Type B pancreatic cell (in vitro differentiated cells): ENCODE measurements at places on chromosomes 1 and 21.
A peak's percentile ranks its signal among the peaks of the same experiment; 100 is the strongest.

DNA sequence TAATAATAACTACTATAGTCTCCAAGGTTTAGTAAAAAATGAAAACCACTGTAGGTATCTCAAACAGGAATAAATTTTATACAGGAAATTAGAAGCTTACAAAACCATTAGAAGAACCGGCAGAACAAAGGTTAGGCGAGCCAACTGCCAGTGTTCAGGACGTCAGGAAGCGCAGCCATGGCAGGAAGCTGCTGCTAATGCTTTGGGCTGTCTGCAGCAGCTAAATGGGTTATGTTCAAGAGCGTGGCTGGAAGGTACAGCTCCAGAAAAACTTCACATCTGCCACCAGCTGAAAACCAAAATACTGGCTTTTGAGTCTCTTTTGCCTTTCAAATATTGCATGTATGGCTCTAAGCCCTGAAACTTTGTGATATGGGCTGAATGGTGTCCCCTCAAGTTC, 35.7 kb upstream of the MYSM1 start:
- no peak for DNase-seq

DNA sequence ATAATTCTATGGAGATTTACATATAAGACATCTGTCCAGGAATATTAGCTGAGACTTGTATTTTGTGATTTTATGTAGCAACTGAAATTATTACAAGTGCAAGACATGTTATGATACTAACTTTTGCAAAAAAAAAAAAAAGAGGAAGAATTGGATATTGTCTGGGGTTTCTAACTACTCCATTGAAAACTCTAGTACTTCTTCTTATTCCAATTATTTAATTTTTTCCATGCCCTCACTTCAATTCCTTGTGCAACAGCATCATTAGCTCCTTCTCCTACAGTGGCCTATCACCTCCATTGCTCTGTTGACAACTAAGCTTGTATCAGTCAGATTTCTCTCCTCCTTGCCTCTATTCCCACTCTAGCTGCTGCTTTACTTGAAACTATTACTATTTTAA, 126.6 kb downstream of the PTPRC start:
- no peak for DNase-seq

DNA sequence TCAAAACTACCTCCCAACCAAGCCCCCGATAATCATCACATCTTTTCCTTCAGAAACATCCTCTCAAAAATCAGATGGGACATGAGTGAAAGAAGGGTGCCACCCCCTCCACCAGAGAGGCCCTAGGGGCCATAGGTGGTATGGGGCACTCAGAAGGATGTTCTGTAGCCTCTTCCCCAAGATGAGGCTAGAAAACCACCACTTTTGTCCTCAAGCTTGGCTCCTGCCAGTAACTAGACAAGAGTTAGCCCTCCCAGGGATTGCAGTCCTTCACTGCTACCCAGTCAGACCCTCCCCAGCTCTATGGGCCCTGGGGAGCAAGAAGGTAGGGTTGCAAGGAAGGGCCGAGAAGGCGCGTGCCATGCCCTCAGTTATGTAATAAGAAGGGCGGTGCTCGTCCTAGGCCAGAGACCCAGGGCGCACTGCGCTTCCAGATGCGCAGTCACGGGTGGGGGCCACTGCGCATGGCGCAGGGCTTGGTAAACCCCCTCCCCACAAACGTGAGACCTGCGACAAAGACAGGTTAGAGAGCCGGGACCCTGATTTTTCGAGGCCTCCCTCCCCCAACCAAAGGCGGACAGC, 69.7 kb downstream of the CD46 start:
- DNase-seq = no peak

DNA sequence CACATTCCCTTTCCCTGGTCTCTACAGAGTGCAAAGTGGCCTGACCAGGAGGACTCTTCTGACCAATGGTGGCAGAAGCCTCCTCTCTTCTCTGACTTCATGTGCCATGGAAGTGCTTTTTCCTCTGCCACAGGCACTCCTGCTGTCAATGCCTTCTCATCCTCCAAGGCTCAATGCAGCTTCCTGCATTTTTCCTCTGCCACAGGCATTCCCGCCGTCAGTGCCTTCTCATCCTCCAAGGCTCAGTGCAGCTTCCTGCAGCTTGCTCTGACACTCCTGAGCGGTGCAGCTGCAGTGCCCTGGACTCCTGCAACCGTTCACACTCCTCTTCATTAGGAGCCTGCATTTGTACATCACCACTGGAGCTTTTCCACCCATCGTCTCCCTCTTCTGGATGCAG, 4.7 kb upstream of the ADARB1 start:
- no peak for DNase-seq

DNA sequence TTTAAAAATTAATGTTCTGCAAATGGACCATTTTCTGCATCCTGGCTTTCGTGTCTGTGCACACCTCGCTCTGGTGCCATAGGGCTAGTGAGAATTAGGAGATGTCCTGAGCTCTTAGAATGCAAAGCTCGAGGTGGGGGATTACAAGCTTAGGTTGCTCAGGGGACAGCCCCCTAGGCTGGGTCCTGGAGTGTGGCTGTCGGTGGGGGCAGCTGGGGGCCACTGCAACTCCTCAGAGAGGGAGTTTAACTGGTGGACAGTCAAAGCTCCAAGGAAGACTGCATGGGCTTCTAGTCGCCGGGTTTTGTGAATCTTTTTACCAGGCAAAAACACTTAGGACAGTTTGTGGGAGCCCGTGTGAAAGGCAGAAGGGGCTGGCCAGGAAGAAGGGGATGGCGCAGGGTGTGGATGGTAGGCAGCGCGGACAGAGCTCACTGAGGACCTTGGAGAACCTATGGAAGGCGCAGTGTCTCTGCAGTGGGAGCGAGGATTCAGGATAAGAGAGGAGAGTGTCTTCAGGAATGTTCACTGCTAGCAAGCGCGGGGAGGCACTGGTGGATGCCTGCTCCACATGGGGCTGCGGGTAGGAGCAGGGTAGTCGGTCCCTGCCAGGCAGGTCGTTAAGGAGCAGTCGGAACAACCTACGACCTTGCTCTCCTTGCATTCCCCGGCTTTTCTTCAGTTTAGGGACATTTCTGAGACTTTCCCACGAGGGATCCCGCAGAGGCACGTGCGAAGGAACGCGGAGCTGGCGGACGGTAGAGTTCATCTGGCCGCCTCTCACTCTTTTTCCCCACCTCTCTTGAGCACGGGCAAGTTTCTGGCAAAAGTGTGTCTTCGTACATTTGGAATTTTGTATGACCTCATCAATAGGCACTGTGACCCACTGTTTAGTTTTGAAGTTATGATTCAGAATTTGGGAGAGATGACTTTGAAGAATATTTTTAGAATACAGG, 12.9 kb upstream of the KCNE1 start:
- no peak for DNase-seq

- peak; percentile 25 for DNase-seq
These were observed 67.0 kb upstream of the ZNF648 start for GRCh38 chr1:182128502-182128901.

DNA sequence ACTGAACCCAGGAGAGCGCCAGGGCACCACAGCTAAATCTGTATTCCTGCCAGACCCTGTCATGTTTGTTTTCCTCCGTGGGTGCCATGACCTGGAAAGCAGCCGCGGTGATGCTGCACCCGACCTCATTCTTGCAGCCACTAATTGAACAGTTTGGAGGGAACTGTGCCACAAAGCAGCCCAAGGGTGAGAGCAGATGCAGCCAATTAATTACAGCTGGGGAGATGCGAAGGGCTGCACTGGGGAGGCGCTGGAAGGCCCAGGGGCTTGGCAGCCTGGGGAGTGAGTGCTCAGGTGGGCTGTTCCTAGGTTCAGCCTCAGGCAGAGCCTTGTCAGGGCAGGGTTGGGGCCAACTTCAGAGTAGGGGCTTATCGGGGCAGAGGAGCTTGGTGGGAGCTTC, 158.4 kb upstream of the CD34 start:
- no peak for DNase-seq

GRCh38 chr1:9312168-9312720, 19.6 kb downstream of the SPSB1 start:
- no peak for DNase-seq

- DNase-seq = no peak
These were observed 63.5 kb downstream of the LRIG2 start for GRCh38 chr1:113136476-113136875.

DNA sequence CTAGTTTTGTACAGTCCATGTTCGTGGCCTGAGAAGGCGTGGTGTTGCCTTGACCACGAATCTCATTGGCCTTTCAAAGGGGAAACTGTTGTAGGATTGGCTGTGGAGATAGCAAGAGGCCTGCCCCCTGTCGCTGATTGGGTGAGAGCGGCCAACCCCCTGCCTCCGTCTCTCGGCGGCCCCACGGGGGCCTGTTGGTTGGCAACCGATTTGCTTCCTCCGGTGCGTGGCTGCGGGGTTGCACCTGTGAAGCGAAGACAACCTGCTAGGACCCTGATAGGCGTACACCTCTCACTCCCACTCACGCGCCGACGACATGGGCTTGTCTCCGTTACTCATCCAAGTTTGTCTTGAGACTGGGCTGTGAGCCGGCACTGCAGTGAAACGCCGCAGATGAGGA, at the start of gene UBE2U:
TSS of gene UBE2U (plus strand) at position 204 of the 400 bp plus-strand sequence. CDS start 428 bp downstream, outside the sequence.
- no peak for DNase-seq

DNA sequence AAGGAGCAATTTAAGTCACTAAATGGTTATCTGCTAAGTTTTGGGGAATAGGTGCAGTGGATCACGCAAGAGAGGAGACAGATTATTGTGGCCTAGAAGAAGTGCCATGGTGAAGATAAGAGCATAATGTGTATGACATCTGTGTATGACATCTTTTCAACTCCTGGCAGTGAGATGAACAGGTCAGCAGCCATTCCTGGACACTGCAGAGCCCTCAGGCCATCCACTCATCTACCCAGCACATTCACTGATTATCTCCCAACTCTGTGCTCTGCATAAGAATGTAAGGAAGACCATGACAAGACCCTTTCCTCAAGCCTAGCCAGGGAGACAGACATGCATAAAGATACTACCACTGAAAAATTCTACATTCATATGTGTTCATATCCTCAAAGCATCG, 73.7 kb downstream of the DDR2 start:
- DNase-seq = no peak

DNA sequence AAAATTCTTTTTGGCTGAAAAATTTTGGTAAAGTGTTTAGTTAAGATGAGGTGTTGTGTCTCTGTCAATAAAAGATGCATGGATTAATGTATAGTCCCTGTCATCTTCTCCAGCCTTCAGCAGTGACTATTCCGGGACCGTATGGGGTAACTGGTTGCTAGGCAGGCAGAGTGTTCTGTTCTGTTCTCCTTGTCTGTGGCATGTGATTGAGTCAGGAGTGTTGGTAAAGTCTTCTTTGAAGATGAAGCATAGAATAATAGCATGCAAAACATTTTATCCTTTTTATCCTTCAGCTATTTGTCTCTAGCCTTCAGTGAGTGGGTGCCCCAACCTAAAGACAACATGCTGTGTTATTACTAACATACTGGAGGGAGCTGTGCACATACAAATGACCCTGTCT, 74.6 kb downstream of the RGL1 start:
- DNase-seq = no peak

- no peak for DNase-seq
These were observed 35.4 kb downstream of the QSOX1 start for GRCh38 chr1:180190091-180190490.

- no peak for DNase-seq
These were observed 2.7 kb upstream of the KIAA0040 start for GRCh38 chr1:175195281-175195680.

GRCh38 chr1:54904476-54905048, 17.6 kb upstream of the DHCR24 start:
- no peak for DNase-seq

GRCh38 chr1:19081218-19081893, 124.9 kb upstream of the IFFO2 start:
- DNase-seq = no peak

GRCh38 chr1:157113106-157113505, 13.5 kb upstream of the ETV3L start:
- DNase-seq = no peak

DNA sequence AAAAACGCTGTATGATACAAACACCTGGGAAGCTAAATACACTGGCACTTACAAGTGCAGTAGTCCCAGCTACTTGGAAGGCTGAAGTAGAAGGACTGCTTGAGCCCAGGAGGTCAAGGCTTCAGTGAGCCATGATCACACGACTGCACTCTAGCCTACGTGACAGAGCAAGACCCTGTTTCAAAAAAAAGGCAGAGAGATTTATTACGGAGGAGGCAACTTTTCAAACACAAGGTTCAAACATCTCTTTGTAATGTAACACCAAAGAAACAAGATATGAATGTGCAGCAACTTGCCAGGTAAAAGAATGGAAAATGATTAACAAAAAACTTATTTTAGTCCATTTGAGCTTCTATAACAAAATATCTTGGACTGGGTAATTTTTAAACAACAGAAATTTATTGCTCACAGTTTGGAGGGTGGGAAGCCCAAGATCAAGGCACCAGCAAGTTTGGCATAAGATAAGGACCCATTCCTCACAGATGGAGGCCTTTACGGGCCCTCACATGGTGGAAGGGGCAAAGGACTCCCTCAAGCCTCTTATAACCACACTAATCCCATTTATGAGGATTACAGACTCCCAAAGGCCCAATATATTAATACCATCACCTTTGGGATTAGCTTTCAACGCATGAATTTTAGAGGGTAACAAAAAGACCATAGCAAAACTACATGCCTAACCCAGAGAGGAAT, 73.3 kb downstream of the EVI5 start:
- no peak for DNase-seq

DNA sequence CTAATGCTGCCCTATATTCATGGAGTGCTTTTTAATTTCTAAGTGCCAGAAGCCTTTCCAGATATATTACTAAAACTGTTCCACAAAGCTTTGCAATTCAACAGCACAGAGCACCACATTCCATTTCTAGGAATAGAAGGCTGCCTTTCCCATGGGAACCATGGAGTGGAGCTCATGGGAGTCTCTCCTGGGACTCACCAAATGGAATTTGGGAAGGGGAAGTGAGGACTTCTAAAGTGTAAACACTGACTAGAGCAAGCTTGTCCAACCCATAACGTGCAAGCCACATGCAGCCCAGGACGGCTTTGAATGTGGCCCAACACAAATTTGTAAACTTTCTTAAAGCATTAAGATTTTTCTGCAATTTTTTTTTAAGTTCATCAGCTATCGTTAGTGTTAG, 190.4 kb upstream of the TNR start:
- no peak for DNase-seq

GRCh38 chr21:39384674-39385298, 35.9 kb upstream of the HMGN1 start:
- DNase-seq = no peak

DNA sequence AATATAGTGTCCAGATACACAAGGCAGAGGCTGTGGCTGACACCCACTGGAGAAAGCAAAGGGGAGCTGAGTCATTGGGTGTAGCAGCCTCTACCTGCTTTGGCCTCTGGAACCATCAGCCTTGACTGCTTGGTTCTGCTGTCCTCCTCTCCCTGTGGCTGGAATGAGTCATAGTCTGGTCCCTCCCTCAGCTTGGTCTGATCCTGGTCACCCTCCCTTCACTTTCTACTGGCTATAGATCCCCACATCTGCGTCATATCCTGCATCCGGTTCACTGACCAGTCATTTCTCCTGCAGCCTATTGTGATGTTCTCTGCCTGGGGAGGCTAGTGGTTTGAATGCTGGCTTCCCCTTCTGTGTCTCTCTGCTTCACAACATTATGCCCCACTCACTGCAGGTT, 372.8 kb upstream of the DAB1 start:
- DNase-seq = no peak

DNA sequence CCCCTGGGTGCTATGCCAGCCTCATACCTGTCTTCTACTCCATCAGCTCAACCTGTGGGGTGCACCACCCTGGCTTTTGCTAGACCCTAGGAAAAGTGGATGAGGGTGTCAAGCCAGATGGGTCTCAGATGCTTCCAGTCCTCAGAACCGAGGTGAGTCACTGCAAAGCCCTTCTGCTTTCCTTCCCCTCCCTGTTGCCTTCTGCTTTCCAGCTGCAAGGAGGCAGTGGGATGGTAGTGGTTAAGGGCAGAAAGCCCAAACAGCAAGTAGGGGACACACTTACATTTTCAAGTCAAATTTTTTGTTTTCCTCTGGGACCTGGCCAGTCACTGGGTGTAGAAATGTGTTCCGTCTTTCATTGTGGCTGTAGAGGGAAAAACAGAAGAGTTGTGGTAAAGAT, 60.7 kb upstream of the GOLT1A start:
- DNase-seq = no peak
